ENCODE measurements at places on chromosomes 6 and 20. TPM values are rescaled to one million over a fixed set of nuclear protein-coding genes. Genes with fewer than 3 reads are reported as not detected.

DNA sequence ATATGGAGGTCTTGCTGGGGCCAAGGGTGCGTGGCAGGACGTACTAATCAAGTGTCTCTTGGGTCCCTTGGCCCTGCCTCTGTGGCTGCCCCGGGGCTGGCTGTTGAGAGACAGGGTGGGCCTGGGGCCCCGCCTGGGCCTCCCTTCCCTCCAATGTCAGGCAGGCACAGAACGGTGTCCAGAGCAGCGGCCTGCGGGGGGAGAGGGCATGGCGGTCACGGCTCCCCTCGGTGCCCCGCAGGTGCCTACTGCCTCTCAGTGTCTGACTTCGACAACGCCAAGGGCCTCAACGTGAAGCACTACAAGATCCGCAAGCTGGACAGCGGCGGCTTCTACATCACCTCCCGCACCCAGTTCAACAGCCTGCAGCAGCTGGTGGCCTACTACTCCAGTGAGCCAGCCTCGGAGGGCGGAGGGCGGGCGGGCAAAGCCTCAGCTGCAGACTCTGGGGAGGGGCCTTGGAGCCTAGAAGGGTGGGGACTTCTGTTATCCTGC is 50.0 kb downstream of the SRC start:
- DNase-seq, result no peak

MRAP2 gene
- total RNA-seq, result 4.6 TPM

- DNase-seq, result peak; percentile 34
Measured at GRCh38 chr6:135438907-135439535, 58.5 kb downstream of the AHI1 start.

- no peak for DNase-seq
Measured at GRCh38 chr6:132726608-132726975, 12.7 kb upstream of the VNN1 start.

PTGIS gene
- total RNA-seq, result 0.13 TPM

ASIP gene
- not detected for total RNA-seq
